BE2C (cell line): ENCODE measurements at places on chromosomes 5 and 9.
A peak's percentile ranks its signal among the peaks of the same experiment; 100 is the strongest.

DNA sequence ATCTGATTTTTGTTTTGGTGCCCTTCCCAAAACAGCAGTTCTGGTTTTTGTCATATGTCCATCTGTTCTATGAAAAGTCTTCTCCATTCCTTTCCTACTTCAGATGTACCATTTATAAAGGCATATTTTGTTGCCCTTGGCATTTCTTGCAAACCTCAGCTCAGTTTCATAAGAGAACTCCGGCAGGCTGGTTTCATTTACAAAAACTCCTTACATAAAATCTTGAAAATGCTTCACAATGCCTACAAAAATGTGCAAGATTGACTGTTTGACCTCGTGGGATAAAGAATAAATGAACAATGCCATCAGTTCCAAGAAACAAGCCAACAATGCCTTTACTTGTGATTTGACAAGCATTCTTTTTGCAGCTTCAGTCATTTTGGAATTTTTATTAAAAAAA is 39.1 kb upstream of the CTNNAL1 start:
- no peak for DNase-seq

GRCh38 chr5:142145106-142145900 is 36.7 kb downstream of the NDFIP1 start:
- DNase-seq, result peak; percentile 77

- no peak for DNase-seq
Observed at GRCh38 chr5:81408496-81408895, 14.6 kb upstream of the ACOT12 start.

- DNase-seq, result peak; percentile 71
Observed at GRCh38 chr5:140246378-140247122, 56.4 kb downstream of the PFDN1 start.

GRCh38 chr9:16901590-16901989 is 31.1 kb upstream of the BNC2 start:
- DNase-seq, result no peak
